Fibroblast of skin of right biceps (primary cell): ENCODE measurements at places on chromosomes 11 and 22.

GRCh38 chr11:97548280-97548679, 1158.5 kb downstream of the JRKL start:
- no peak for DNase-seq

DNA sequence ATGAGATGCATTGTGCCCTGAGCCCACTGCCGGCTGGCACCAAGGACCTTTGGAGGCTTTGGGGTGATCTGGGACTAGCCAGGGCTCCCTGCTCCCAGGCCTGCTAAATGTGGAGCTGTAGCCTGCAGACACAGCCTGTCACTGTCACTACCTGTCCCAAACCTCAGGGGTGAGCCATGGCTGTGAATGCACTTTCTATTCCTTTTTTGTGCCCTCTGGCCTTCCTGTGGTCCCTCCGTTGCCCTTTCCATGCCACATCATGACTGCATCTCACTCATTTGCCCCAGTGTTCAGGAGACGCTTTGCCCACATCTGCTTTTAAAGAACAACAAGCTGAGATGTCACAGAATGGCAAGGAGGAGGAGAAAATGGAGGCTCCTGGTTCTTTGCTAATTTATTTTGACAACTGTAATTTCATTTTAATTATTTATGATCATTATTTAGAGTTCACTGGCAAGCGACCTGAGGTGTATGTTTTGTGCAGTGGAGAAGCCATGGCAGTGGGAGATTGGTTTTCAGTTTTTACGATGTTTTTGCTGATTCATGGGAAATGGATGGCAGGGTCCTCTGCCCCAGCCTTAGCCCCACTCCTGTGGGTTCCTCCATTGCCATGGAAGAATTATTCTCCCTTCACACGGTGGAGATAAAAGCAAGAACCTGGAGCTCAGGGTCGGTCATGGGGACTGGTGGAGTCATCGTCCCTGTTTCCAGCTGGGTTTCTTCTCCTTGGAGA, 69.2 kb downstream of the TSPAN18 start:
- no peak for DNase-seq

DNA sequence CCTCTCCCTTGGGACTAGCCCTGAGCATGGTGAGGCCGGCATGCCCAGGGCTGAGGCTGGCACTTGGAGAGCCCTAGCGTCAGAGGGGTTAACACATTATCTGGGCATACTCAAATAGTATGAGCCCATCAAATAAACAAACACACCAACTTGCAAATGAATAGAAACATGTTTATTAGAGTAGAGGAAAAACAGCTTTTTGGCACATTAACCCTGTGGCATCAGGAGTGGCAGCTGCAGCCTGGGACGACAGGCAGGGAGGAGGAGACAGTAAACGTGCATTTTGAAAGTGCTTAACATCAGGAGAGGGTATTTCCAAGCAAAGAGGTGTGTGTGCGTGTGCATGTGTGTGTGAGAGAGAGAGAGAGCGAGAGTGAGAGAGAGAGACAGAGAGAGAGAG, 684.9 kb downstream of the NTM start:
- no peak for DNase-seq

GRCh38 chr11:75312346-75312745, 39.1 kb downstream of the ARRB1 start:
- no peak for DNase-seq

DNA sequence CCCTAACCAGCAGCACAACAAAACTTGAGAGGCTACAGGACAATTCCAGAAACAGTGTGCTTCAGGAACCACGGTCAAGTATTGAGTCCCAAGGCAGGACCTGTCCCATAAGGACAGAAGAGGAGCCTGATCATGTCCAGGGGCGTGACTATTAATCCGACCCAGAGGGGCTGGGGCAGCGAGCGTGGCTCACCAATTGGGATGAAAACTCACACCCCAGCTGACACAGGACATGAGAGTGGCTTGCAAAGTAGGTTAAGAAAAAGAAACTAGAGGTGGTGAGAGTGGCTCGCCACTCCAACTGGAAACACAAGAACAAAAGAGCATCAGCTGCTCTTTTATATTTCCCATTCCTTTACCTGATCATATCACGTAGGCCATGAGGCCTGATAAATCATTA, 16.0 kb upstream of the FEZ1 start:
- no peak for DNase-seq

- DNase-seq, result peak; percentile 98
These were observed at the start of gene ZNHIT2 for GRCh38 chr11:65117206-65118096. TSS of gene ZNHIT2 (minus strand) at chr11:65117701. CDS start at chr11:65117653, 48 bp downstream.

DNA sequence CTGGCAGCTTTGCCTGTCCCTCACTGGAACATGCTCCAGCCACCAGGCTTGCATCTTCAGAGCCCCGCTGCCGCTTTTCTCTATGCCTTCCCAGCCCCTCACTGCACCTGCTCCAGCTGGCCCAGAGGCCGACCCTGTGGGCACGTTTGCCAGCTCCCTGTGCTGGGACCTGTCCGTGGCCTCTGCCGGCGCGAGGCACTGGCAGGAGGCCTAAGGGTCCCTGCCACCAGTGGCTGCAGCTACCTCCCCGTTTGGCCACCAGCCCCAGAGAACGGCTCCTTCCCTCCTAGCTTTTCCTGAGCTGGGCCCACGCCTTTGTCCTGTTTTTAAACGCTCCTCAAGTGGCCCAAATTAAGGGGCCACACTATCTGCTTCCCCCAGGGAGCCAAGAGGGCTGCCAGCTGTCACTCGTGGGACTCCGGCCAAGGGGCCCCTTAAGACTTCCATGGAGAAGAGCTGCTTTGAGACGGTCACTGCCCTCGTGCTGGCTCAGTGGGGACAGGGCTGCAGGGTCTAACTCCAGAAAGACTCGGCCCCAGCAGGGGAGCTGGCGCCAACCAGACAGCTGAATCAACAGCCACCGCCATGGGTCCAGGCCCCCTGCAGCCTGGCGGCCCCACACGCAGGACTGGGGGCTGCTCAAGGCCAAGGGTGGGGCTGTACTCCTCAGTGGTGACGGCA, 24.6 kb upstream of the WNT7B start:
- DNase-seq, result no peak

- peak; percentile 41 for DNase-seq
These were observed 6.9 kb downstream of the OR8B12 start for GRCh38 chr11:124536520-124536919.

GRCh38 chr11:94139416-94139815, 10.8 kb downstream of the PANX1 start:
- DNase-seq, result no peak

DNA sequence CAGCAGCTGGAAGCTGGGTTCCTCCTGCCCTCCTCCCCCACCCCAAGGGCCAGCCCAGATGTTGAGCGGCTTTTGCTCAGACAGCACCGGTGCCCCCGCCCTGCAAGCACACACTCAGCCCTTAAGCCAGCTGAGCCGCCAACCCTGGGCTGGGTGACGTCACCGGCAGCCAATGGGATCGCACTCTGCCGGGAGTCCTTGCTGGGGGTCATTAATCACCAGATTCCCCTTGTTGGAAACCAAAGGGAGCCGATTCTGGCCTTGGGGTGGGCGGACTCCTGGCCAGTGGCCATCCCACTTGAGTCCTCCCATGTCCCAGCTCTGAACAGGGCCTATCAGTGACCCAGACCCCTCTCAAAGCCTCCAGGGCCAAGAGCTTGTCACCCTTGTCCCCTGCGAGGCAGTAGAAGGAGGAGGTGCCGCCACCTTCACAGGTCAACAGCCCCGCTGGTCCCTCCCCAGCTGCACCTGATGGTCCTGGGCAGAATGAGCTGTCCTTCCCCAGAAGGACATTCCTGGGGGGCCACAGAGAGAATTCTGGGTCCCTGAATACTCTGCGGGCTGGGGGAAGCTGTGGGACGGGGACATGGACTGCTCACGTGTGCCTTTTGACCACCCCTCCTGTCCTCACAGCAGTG, 7.4 kb downstream of the DUSP8 start:
- peak; percentile 88 for DNase-seq

DNA sequence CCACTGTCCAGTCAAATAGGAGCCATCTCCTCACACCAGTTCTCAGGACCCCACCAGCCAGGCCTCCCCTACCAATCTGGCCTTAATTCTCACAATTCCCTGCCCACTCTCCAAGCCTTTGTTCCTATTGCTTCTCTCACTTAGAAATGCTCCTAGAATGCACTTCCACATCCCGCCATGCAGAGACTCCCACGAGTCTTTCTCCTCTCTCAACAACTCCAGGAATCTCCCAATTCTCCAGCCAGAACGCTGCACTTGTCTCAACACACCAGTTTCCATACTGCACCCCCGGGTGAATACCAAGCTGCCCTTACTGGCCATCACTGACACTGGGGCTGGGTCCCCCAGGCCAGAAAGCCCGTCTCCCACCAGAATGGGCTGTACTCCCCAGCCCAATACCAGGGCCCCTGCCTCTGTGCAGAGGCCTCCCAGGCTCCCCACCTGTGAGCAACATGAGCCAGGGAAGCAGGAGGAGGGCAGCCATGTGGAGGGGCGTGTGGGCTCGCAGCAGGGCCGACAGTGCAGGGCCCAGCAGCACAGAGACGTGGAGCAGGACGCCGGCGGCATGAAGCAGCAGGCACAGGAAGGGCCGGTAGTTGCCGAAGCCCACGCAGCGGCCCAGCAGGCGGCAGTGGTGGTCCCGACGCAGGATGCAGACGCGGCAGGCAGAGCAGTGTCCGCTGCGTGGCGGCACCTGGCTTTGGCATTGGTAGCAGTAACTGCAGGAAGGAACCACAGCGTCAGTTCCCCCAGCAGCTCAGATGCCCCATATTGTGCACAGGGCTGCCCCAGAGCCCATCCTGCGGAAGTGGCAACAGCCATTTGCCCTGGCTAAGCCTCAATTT, 2.4 kb downstream of the ZDHHC24 start:
- DNase-seq, result peak; percentile 57

GRCh38 chr11:57483562-57483918, 23.2 kb downstream of the RTN4RL2 start:
- DNase-seq, result no peak

DNA sequence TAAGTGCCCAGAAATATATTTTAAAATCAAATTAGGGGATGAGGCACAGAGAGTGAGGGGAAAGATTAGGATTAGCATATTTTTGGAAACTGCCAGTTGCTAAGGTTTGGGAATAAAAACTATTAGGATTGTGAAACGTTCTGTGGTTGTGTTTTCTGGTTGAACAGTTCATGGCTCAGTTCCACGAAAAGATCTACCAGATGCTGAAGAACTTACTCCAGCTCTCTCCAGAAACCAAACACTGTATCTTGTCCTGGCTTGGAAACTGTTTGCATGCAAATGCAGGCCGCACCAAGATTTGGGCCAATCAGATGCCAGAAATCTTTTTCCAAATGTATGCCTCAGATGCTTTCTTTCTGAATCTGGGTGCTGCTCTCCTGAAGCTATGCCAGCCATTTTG, 15.3 kb downstream of the UBE4A start:
- DNase-seq, result no peak
